Colonic mucosa (tissue), 4 donors: ENCODE measurements at places on chromosomes 12 and 14.
A peak's percentile ranks its signal among the peaks of the same experiment; 100 is the strongest.

GRCh38 chr12:14281539-14281938 is 83.9 kb upstream of the ATF7IP start:
- no peak for DNase-seq

- no peak for DNase-seq
Observed at GRCh38 chr12:50065726-50066310, 8.4 kb downstream of the ASIC1 start.

DNA sequence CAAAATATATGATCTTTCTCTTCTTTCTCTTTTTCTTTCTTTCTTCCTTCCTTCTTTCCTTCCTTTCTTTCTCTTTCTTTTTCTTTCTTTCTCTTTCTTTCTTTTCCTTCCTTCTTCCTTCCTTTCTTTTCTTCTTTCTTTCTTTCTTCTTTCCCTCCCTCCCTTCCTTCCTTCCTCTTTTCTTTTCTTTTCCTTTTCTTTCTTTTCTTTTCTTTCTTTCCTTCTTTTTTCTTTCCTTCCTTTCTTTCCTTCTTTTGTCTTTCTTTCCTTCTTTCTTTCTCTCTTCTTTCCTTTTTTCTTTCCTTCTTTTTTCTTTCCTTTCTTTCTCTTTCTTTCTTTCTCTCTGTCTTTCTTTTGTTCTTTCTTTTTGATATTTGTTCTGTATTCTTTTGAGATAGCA is 1356.0 kb upstream of the SEL1L start:
- no peak for DNase-seq

DNA sequence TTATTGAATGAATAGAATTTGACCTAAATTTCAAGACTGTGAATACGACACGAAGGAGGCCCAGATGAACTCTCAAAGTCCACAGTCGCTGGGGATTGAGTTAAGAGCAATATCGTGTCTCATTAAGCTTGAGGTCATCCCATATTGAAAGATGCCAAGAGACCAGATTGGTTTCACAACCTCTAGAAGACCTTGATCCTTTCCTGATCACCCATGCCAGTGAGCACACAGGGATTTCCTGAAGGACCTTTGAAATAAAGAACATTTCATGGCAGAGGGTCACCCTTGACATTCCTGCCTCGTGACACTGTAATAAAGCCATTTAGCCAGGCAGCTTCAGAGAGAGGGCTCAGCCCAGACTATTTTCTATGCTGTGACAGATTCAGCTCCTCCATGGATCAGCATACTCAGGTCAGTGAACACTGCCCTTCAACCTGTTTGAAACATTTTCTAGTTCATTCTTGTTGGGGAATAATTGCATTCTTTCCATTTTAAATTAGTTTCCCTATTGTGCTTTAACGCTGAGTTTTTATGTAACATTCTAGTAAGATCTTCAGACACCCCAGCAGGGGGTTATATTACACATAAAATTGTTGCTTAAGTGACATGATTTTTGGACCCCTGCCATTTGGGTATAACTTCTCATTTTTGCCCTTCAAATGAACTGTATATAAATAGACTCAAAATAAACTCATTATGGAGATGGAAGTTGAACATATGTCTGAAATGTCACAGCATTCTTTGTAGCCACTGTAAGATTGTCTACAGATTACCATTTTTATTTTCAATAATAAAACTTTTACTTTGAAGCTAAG is 213.2 kb downstream of the C12orf50 start:
- DNase-seq = no peak

- DNase-seq = no peak
Observed at GRCh38 chr14:64053694-64054669, 201.2 kb downstream of the SYNE2 start.

DNA sequence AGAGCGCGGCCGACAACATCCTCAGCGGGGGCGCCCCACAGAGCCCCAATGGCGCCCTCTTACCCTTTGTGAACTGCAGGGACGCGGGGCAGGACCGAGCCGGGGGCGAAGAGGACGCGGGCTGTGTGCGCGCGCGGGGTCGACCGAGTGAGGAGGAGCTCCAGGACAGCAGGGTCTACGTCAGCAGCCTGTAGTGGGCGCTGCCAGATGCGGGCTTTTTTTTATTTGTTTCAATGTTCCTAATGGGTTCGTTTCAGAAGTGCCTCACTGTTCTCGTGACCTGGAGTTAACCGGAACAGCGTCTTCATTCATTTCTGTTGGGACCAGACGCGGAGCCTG is 103.8 kb upstream of the FKBP4 start:
- peak; percentile 45 for DNase-seq

GRCh38 chr14:55799508-55800095 is 219.6 kb downstream of the KTN1 start:
- no peak for DNase-seq
